ENCODE measurements at places on chromosomes 1 and 21. TPM values are rescaled to one million over a fixed set of nuclear protein-coding genes. Genes with fewer than 3 reads are reported as not detected.

DENND2C gene
- total RNA-seq: 0.84 TPM

GRCh38 chr21:31546443-31547170 lies 112.9 kb upstream of the SOD1 start:
- no peak for DNase-seq

- no peak for DNase-seq
Measured at GRCh38 chr1:163774978-163775620, 453.3 kb downstream of the NUF2 start.

- DNase-seq: no peak
Measured at GRCh38 chr1:243575070-243575469, 275.0 kb downstream of the AKT3 start.

- DNase-seq: no peak
Measured at GRCh38 chr1:8212580-8213031, 105.3 kb upstream of the SLC45A1 start.

- no peak for DNase-seq
Measured at GRCh38 chr21:36965720-36966065, 776 bp downstream of the HLCS start.

DNA sequence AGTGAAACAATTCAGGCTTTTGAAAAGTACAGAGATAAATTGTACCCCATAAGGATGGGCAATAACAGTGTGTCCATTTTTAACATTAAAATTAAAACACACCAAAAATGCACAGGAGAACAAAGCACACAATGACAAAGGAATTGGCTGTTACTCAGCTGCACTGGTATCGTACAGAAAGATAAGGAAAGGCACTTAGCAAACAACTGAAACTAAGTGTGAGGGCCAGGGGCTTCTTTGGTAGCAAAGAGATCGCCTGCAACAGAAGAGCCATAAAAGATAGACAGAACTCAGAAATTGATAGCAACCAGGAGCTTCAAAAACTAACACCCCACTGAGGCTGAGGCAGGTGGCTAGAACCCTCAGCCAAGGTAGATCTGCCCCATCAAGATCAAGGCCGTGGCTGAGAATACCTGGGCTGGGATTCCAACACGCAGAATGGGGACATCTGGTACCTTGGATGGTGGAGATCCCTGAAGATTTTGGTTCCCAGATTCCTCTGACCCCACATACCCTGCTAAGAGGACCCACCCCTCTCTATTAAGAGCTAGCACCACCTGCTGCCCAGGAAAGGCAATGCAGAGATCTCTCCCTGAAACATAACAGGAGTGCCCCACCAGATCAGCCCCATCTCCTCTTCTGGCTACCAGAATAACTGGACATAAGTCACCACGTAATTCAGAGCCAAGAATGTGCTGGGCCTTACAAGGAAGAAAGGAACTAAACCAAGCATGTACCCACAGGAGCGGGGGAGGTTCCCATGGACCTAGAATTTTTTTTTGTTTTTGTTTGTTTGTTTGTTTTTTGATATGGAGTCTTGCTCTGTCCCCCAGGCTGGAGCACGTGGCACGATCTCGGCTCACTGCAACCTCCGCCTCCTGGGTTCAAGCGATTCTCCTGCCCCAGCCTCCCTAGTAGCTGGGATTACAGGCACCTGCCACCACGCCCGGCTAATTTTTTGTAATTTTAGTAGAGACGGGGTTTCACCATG lies 16.2 kb downstream of the PLEKHO1 start:
- DNase-seq: peak; percentile 26

GRCh38 chr1:202953392-202953791 lies 4.7 kb downstream of the ADIPOR1 start:
- no peak for DNase-seq

GRCh38 chr1:208101661-208102431 lies 142.3 kb downstream of the PLXNA2 start:
- no peak for DNase-seq

GRCh38 chr1:55064861-55065263 lies 25.5 kb downstream of the PCSK9 start:
- peak; percentile 27 for DNase-seq

MARK1 gene
- total RNA-seq: 1.1 TPM

- DNase-seq: no peak
Measured at GRCh38 chr1:5865774-5866173, 126.5 kb downstream of the NPHP4 start.

DNA sequence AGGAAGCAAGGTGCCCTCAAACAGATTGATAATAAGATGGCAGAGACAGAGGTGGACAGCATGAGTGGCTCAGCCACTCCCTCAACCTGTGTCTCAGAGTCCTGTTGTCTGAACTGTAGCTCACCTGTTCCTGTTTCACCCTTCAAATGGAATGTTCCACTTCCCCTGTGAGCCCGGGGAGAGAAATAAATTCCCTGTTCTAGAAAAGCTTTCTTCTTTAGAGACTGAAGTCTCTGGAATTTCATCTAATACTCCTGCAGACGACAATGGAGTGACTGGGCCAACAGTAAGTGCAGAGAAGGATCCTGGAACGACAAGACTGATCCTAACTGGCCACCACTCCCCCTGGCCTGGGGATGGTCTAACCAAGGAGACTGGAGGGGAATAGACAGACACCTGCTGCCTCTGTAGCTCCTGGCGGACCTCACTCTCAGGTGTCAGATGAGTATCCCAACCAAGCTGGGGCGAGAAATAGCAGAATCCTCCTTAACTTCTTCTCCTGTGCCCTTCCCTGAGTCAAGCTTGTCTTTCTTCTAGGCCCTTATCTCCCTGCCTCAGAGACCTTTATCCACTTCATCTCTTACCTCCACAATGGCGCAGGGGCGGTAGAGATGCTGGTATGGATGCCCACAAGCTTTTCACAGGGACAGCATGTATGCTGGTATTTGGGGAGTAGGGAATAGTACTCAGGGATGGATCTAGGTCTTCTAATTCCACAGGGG lies 45.4 kb downstream of the PLEKHA6 start:
- DNase-seq: no peak

XCL2 gene
- total RNA-seq: not detected

DNA sequence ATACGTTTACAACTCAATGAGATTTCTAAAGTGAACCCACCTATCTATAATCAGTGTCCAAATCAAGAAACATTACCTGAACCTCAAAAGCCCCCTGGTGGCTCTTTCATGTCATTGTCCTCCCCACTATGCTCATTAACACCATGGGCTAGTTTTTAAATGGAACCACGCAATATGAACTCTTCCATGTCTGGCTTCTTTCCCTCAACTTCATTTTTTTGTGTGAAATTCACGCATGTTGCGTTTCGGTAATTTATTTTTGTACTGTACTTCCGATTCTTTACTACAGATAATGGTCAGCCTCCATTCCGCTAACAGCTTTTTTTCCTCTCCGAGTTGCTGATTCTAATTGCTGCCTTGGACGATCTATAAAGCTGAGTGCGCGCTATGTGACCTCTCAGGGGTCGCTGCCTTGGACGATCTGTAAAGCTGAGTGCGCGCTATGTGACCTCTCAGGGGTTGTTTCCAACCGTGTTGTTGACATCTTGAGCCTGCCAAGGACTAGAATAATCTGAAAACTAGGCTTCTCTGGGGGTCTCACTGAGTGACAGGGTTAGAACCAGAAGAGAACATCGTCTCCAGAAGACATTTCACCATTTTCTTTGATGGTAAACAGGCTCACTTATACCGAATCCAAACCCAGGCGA lies 1.1 kb upstream of the CACYBP start:
- peak; percentile 69 for DNase-seq

NCMAP gene
- not detected for total RNA-seq

DNA sequence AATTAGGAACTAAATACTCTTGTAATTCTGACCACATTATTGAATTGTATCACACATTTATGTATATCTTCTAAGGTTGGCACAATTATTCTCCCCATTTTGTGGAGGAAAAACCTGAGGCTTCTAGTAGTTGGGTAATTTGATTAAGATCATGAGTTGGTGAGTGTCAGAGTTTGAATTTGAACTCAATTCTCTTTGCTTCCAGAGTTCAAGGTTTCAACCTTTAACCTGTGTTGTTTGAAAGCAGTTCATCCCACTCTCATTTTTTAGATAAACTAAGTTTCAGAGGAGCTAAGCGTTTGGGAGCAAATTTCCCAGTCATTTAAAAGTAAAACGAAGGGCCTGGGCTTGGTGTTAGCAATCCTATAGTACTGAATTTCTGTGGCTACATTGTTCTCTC lies 293.4 kb downstream of the ADGRL2 start:
- DNase-seq: no peak

ACOT7 gene
- 177 TPM for total RNA-seq

DNA sequence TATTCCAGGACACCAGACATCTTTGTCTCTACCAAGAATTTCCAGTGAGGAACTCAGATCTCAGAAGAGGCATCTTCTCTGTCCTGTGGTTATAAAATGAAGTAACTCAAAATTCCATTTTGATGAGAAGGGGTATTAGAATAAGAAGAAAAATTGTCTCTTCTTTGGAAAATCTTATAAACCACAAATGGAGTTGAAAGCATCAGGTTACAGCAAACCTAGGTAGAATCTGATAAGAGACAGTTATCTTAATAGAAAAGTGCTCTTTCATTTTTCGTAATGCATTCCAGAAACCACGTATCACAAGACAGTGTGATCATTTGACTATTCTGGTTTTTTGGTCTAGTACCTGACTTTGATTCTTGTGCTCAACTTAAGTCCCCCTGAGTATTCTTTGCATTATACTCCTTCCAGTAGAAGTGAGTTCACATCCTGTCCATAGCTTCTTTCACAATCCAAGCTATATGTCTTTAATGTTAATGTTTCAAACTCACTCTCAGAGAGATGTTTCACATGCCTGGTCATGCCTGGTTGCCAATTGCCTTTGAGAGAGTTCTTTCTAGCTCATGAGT lies 120.9 kb upstream of the PRDX6 start:
- DNase-seq: no peak

CLIC6 gene
- total RNA-seq: not detected

DNA sequence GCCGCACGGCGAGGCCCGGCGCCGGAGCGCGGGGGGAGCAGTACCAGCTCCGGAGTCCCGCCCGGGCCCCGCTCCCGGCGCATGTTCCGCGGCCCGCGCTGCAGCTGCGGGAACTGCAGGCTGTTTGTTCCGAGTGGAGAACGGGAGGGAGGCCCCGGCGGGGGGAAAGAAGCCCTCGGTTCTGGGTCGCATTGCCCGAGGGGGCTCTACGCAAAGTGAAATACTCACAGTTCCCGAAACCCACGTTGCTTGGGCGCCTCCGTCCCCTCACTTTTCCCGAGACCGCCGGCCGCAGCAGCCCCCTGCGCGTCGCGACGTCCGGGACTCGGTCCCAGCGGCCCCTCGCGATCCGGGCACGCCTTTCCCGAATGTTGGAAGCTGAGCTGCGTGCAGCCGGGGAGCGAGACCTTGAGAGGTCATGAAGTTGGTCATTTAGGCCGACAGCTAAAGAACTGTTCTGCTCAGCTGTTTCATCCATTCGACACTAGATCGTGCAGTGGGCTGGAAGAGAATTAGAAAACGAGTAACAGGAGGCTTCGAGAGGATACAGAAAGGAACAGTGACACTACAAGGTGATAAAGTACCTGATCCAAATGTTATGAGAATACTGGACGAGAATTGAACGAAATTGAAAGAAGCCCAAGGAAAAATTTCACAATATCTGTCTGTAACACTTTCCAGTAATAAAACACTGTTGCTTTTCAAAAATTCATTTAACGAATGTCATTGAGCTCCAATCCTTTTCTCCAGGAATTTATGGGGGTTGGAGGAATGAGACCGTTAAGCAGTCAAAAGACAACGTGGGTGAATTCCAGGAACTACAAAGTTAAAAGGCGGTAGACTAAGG lies 657 bp upstream of the LIN9 start:
- DNase-seq: no peak

DNA sequence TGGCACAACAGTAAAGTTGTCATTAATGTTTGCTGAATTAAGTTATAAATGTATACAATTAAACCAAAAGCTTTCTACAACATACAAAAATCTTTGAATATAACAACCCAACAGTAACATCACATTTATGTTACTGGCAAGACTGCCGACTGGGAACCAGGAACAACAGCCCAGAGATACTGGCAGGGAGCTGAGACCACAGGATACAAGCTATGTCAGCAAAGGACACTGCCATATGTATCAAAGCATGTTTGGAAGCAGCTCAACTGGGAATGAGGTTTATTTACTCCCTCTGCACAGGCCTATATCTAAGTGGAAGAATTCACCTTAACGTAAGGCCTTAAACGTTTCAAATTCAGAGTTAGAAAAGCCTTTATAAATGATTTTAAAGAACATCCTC lies 50.4 kb downstream of the ARHGAP29 start:
- DNase-seq: no peak

- no peak for DNase-seq
Measured at GRCh38 chr1:198986036-198986435, 347.2 kb downstream of the PTPRC start.

Measured in Caki2 (cell line).